ENCODE measurements at places on chromosomes 3 and 15.

GRCh38 chr3:194009892-194010533 lies 125.9 kb upstream of the HES1 start:
- DNase-seq = no peak

DNA sequence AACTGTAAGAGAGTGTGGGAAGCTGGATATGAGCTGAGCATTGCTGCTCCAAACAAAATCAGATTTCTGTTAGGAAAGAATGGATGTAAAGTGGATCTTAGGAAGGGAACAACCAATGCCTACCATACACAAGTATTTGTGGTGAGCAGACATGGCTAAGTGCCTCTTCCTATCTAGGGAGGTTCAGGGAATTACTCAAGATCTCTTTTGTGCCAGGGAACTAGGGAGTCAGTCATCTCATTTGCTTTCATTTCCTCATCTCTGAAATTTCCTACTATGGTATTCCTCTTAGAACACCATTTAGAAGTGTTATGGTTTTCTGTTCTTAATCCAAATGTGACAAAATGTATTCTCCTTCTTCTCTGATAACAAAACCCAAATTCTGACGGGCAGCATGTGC lies 396.5 kb downstream of the FHIT start:
- DNase-seq = no peak

- DNase-seq = no peak
Measured at GRCh38 chr3:162165346-162165745, 668.7 kb downstream of the OTOL1 start.

GRCh38 chr3:117631781-117632180 lies 922.2 kb downstream of the TUSC7 start:
- DNase-seq = no peak

GRCh38 chr15:31279221-31280045 lies 47.2 kb upstream of the KLF13 start:
- peak; percentile 8 for DNase-seq

DNA sequence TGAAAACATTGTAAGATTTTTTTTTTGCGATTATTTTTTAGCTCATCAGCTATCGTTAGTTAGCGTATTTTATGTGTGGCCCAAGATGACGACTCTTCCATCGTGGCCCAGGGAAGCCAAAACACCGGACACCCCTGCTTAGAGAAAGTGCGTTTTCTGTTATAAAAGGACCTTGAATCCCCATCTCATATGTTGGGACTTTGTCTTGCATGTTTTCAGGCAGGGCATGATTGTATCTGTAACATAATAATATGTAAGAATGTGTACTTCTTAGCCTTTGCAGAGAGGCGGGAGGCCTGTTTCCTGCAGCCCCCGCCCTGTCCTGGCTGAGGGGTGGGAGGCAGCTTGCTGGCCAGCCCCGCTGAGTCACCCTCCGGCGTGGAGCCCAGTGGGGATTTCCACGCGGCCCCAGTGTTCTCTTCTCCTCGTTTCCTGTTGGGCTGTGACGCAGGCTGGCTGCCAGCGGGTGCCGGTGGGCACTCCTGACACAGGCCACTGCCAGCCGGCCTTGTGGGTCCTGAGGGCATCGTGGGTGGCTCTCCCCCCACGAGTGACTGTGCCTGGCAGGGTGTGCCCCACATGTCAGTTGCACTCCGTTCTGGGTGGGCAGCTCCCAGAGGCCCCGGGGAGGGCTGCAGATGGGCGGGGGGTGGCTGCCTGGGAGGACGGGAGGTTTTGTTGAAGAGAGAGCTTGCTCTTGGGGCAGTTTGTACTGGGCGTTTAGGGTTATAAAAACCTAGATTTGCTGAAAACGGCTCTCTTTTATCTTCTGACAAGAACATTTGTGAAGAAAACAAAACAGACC lies 55.6 kb downstream of the SMAD3 start:
- peak; percentile 86 for DNase-seq

DNA sequence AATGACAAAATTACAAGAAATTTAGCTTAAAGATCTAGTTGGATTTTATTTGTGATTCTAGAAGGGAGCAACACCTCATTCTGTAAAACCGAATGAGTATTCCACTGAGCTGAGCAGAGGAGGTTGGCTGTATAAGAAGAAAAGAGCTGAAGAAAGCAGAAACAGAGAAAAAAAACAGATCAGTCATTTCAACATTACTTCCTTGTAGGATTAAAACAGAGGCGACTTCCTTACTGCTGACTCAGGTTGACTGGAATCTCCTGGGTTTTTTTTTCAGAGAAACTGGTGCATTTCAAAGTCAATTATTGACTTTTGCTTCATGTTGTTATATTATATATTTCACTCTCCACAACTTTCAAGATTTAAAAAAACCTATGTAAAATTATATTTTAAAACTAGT lies 368.1 kb upstream of the UBE2E2 start:
- DNase-seq = no peak

- DNase-seq = no peak
Measured at GRCh38 chr15:101267320-101268104, 9.8 kb downstream of the SELENOS start.

DNA sequence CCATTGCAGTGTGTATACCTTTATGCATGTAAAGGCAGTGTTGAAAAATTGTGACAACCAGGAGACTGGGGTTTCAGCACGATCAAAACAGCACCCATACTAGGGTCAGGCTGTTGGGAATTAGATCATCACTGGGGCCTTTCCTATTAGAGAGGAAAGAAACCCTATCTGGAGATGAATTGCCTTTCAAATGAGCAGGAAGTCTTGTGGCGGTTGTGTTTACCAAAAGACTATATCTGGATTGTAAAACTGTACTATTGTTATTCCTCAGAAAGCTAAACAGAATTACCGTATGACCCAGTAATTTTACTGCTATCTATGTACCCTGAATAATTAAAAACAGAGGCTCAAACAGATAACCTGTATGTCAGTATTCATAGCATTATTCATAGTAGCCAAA lies 10.1 kb downstream of the UBE2E1 start:
- no peak for DNase-seq

DNA sequence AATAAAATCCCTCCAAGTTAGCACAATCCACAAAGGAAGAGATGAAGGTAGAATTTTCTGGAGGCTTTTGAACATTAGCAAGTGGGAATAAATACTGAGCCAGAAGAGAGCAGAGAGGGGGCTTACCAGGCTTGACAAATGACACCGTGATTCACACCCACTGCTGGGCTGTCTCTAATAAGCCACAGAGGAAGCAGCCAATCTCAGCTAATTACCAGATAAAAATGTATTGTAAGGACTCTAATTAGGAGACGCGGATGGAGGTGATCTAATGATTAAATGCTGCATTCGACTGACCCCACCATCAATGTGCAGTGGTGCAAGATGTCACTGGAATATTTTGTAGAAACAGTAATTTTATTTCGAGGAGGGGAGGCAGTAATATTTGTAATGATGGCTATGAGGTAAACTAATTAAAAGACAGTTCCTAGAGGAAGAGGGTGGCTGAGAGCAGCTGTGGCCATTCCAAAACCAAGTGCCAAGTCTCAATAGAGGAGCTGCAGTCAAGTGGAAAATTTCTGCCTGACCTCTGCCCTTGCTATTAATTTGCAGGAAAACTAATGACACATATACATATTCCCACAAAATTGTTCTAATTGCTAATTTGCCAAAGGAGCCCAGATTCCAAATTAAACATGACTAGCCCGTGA lies 602.2 kb downstream of the FOXP1 start:
- DNase-seq = no peak

DNA sequence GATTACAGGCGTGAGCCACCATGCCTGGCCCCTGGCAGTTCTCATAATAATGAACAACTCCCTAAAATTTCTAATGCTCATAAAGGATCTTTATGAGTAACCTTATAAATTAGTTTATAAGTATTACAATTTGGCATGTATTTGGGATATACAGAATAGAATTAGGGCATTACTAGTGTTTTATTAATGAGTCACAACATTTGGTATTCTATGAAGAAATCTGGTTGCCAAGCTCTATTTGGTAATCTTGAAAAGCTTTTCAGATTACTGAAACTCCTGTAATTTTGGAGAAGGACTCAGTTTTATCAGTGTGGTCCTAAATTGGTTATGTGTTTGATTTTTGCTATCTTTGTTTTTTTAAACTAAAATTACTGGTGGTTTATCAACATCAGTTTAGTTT lies 45.8 kb downstream of the TM6SF1 start:
- DNase-seq = no peak

DNA sequence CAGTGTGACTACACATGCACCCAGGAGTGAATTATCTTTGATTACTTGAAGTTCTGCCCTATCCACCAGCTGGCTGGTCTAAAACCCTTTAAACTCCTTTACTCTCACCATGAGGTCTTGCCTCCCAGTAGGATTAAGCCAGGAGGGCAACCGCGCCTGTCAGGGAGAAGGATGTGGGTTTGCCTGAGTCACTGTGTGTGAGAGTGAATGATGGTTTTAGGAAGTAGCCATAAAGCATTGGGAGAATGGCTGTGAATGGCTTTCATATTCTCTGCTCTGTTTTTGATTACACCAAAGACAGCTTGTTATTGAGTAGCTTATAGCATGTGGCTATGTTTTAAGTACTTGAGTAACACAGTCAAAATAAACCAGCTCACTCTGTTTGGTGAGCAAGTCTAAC lies 637.7 kb upstream of the TBL1XR1 start:
- DNase-seq = no peak

- no peak for DNase-seq
Measured at GRCh38 chr15:99731336-99732123, 1.7 kb downstream of the LYSMD4 start.

DNA sequence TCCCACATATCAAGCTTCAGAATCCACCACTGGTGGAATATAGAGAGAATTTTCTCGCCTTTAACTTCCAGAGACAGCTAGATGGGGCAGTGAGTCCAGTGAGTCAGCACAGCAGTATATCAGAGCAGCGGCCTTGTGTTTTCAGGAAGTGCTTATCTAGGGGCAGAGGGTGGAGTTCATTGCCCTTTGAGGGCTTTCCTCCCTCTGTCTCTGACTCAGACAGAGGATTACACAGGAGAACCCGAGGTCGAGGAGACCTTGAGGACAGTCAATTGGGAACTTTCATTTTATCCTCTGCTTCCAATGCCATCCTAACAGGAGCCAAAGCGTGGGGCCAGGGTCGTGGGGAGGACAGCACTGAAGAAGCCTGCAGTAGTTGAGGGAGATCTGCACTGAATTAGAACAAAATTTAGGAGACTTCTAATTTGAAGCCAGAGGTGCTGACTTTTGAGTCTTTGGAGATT lies 109.6 kb upstream of the UMPS start:
- peak; percentile 55 for DNase-seq

- DNase-seq = no peak
Measured at GRCh38 chr3:150912501-150912900, 7.3 kb upstream of the MINDY4B start.

DNA sequence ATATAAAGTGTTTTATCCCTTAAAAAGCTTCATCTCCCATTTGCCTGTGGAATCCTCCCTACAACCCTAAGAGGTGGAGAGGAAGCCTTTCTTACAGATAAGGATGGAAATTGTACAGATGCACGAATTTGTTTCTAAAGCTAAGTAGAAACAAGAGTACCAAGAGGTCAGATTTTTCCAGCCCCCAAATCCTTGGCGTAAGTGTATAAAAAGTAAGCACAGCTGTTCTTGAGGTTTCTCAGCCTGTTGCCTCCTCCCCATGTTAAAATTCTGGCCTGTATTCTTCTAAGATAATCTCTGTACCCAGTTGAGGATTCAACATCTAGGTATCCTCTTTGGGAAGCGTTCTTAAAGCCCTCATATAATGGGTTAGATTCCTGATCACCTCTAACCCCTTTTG lies 34.9 kb downstream of the RAB7A start:
- DNase-seq = no peak

DNA sequence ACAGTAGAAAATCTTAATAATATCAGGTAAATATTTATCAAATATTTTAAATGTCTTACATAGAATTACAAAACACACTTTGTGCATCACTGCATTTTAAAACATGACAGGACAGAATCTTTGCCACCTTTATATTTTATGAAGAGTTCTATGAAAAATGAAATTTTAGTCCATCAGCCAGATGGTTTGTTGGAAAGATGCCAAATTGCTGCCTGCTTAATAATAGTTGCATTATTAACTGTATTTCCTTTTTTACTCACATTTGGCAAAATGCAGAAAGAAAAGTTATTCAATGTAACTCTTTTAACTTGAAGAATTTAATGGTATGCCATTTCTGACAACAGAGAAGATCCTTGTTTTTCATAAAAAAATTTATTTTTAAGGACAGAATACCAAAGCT lies 1271.6 kb downstream of the NSUN3 start:
- no peak for DNase-seq

DNA sequence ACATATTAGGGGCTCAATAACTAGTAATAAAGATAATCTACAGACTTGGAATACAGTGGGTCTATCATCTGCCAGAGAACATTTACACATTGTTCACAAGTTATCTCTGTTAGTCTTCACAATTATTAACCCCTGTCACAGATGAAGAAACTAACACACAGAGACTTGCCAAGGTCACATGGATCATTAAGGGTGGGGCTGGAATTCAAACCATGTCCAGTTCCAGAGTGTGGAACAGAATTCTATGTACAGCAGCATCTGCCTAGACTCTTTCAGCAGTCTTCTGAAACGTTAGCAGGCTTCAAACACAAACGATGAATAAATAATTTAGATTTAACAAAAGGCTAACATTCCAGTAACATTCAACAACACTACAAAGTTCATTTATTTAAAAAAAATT lies 673.9 kb upstream of the NR2F2 start:
- DNase-seq = no peak

DNA sequence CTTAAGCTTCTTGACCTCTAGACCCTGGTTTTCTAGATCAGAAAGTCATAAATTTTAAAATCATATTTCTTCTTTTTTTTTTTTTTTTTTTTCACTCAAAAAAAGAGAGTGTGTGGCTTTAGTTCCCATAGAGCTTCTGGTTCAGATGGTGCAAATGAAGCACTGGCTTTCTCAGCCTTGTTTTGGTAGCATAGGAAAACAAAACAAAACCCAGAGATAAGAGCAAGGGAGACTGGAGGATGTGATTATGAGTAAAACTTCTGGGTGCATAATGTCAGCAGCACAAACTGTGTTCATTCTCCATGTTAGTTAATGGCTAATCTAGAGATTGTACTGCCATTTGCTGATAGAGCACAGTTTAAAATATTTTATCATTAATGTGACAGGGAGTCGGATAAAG lies 55.4 kb downstream of the RARB start:
- DNase-seq = no peak

- no peak for DNase-seq
Measured at GRCh38 chr3:173257797-173258196, 116.8 kb upstream of the SPATA16 start.

- no peak for DNase-seq
Measured at GRCh38 chr15:73584699-73585420, 48.3 kb downstream of the NPTN start.

DNA sequence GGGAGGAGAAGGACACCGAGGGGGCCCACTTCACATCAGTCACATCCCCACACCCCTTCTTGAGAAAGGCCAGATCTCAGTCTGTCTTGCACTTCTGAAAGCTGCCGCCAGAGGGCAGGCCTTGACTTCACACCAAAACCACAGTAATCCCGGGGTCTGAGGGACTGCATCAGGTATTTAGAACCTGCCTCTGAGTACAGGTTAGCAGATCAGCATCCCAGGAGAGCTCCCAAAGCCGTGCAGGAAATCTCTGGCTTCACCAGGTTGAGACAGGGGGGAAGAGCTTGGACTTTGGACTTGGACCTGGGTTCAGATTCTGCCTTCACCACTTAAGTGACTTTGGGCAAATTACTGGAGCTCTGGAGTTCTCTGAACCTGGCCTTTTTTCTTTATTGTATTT lies 50.3 kb downstream of the LHFPL4 start:
- peak; percentile 78 for DNase-seq
